ENCODE measurements at places on chromosomes 3 and 15.

DNA sequence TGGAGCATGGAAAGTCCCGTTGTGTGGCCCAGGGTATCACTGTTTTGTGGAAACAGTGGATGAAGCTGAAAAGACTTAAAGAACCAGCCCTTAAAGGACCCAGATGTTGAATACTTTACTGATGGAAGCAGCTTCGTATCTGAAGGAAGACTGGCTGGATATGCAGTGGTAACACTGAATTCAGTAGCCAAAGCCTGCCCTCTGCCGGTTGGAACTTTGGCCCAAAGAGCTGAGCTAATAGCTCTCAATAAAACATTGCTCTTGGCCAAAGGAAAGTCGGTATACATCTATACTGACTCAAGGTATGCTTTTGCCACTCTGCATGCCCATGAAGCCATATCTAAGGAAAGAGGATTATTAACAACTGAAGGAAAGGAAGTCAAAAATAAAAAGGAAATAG, 885.4 kb downstream of the PDCD6IP start:
- peak; percentile 61 for DNase-seq
- no peak overlapping the region for H3K4me3 ChIP-seq
- peaks cover 4% of the 10 kb centered on the region for H3K4me1 ChIP-seq

- H3K27ac ChIP-seq: no peak overlapping the region
- DNase-seq: no peak
- no peak overlapping the region for H3K4me3 ChIP-seq
- H3K27me3 ChIP-seq: no peaks in the 10 kb centered on the region
These were observed 6.4 kb downstream of the NSUN3 start for GRCh38 chr3:94069194-94069813.

- no peaks in the 10 kb centered on the region for H3K27me3 ChIP-seq
- DNase-seq: no peak
- H3K36me3 ChIP-seq: no peaks in the 10 kb centered on the region
- no peak overlapping the region for H3K27ac ChIP-seq
- H3K4me3 ChIP-seq: no peak overlapping the region
- no peaks in the 10 kb centered on the region for H3K4me1 ChIP-seq
These were observed 183.3 kb upstream of the DCBLD2 start for GRCh38 chr3:99084826-99085225.

GRCh38 chr15:82140886-82141285, 95.1 kb upstream of the MEX3B start:
- no peak overlapping the region for H3K4me3 ChIP-seq
- peaks cover 26% of the 10 kb centered on the region for H3K36me3 ChIP-seq
- no peak for DNase-seq
- H3K27ac ChIP-seq: no peak overlapping the region

- H3K27me3 ChIP-seq: no peaks in the 10 kb centered on the region
- H3K4me3 ChIP-seq: no peak overlapping the region
- peak overlapping the region; percentile 44 for H3K27ac ChIP-seq
- DNase-seq: no peak
These were observed 52.2 kb downstream of the TP53BP1 start for GRCh38 chr15:43440721-43441281.

- peaks cover 5% of the 10 kb centered on the region for H3K36me3 ChIP-seq
- H3K4me3 ChIP-seq: peak overlapping the region; percentile 5
- peaks cover 34% of the 10 kb centered on the region for H3K4me1 ChIP-seq
- DNase-seq: peak; percentile 51
- peak overlapping the region; percentile 69 for H3K27ac ChIP-seq
- no peaks in the 10 kb centered on the region for H3K27me3 ChIP-seq
These were observed 10.3 kb downstream of the ATG7 start for GRCh38 chr3:11282250-11283138.

GRCh38 chr3:42033741-42034140, 57.4 kb upstream of the TRAK1 start:
- DNase-seq: no peak
- H3K27ac ChIP-seq: peak overlapping the region; percentile 94
- H3K4me3 ChIP-seq: no peak overlapping the region
- no peaks in the 10 kb centered on the region for H3K27me3 ChIP-seq

GRCh38 chr15:52217186-52217585, 26.0 kb upstream of the GNB5 start:
- H3K27ac ChIP-seq: no peak overlapping the region
- no peaks in the 10 kb centered on the region for H3K27me3 ChIP-seq
- H3K4me3 ChIP-seq: no peak overlapping the region
- peaks cover 10% of the 10 kb centered on the region for H3K36me3 ChIP-seq

DNA sequence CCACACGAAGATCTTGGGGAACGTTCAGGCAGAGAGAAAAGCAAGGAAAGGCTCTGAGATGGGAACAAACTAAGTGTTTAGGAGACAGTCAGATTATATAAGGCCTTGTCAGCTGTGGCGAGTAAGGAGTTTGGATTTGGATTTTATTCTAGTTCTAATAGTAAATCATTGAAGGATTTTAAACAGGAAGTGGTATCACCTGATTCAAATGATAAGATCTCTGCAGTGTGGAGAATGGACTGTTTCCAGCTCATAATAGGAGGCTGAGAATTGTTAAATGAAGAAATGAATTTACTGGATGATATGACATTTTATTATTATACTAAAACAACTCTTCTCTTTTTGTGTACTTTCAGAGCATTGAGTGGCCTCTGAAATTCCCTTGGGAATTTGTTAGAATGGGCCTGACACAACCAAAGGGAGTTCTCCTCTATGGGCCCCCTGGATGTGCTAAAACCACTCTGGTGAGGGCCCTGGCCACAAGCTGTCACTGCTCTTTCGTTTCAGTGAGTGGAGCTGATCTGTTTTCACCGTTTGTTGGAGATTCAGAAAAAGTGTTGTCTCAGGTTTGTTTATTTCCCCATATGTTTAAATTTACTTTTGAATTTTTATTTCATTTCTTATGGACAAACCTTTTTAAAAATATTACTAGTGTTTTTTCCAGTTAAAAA, 36.0 kb upstream of the GATM start:
- no peak overlapping the region for H3K27ac ChIP-seq
- H3K4me3 ChIP-seq: no peak overlapping the region
- H3K4me1 ChIP-seq: peaks cover 6% of the 10 kb centered on the region
- DNase-seq: no peak
- peaks cover 100% of the 10 kb centered on the region for H3K36me3 ChIP-seq

DNA sequence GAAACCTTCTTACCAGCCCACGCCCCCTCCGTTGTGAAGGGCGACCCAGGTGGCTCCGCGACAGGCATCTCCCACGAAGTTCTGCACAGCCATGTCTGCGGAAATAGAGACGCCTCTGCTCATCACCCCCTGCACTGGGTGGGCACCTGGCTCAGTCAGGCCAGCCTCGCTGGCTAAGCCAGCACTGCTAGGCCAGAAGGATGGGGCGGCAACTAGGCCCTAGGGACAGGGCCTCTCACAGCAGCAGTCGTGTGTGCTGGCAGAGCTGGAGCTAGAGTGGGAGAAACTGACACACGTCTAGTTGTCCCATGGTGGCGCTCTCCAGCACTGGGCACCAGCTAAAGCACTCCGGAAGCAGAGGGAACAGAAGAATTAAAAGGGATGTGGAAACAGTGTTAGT, 12.5 kb upstream of the ZXDC start:
- no peaks in the 10 kb centered on the region for H3K36me3 ChIP-seq
- peaks cover 9% of the 10 kb centered on the region for H3K4me1 ChIP-seq
- no peak overlapping the region for H3K4me3 ChIP-seq
- DNase-seq: no peak

- no peaks in the 10 kb centered on the region for H3K36me3 ChIP-seq
- DNase-seq: no peak
- H3K27ac ChIP-seq: no peak overlapping the region
- no peaks in the 10 kb centered on the region for H3K27me3 ChIP-seq
- H3K4me1 ChIP-seq: peaks cover 18% of the 10 kb centered on the region
These were observed 51.5 kb upstream of the GSK3B start for GRCh38 chr3:120145542-120146285.

GRCh38 chr15:36161771-36162212, 417.6 kb upstream of the CDIN1 start:
- peak; percentile 14 for DNase-seq
- no peaks in the 10 kb centered on the region for H3K4me1 ChIP-seq
- H3K36me3 ChIP-seq: no peaks in the 10 kb centered on the region

DNA sequence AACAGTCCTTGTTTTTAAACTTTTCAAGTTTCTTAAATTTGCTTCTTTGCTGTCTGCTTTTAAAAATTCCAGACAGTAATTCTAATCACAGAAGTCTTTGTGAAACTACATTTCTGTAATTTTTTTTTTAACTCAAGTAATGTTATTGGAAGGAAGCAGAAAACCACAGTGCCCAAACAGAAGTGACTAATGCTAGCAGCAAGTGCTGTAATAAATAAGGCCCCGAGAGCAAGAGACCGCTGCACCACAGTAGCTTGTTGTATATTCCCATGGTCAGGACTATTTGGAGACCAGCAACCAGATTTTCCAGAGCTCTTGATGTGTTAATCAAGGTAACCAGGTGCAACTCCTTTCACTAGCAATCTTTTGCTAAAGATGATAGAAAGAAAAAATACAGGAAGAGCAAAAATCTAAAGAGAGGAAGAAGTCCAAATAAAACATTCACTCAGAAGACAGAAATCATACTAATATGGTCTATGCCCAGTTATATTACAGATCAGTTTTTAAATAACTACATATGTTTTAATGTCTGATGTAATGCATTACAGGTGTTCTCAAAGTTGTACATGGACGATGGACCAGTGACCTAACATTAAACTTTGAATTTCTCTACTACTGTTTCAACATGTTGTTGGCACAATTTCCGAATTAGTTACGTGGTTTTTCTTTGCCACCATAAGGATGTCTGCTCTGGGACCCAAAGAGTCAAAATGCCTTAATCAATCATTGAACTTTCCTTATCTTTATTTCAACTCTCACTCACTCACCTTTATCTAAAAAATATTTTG, 36.4 kb downstream of the WWTR1 start:
- no peak overlapping the region for H3K4me3 ChIP-seq
- no peaks in the 10 kb centered on the region for H3K27me3 ChIP-seq
- no peaks in the 10 kb centered on the region for H3K36me3 ChIP-seq
- peak overlapping the region; percentile 22 for H3K27ac ChIP-seq
- H3K4me1 ChIP-seq: peaks cover 89% of the 10 kb centered on the region

GRCh38 chr3:32256206-32256605, 17.7 kb downstream of the CMTM8 start:
- no peaks in the 10 kb centered on the region for H3K27me3 ChIP-seq
- H3K4me3 ChIP-seq: no peak overlapping the region
- H3K4me1 ChIP-seq: no peaks in the 10 kb centered on the region
- H3K36me3 ChIP-seq: peaks cover 10% of the 10 kb centered on the region

Measured in left ventricle myocardium inferior (tissue), 1 donor.